ENCODE measurements at places on chromosomes 1 and 21.

GRCh38 chr1:101236516-101237228 is at the start of gene S1PR1:
TSS of gene S1PR1 (plus strand) at chr1:101237019. CDS start at chr1:101238985, 1,966 bp downstream.
- ATAC-seq: peak; percentile 52

GRCh38 chr1:82921759-82922158 is 1077.2 kb downstream of the TTLL7 start:
- ATAC-seq: no peak

DNA sequence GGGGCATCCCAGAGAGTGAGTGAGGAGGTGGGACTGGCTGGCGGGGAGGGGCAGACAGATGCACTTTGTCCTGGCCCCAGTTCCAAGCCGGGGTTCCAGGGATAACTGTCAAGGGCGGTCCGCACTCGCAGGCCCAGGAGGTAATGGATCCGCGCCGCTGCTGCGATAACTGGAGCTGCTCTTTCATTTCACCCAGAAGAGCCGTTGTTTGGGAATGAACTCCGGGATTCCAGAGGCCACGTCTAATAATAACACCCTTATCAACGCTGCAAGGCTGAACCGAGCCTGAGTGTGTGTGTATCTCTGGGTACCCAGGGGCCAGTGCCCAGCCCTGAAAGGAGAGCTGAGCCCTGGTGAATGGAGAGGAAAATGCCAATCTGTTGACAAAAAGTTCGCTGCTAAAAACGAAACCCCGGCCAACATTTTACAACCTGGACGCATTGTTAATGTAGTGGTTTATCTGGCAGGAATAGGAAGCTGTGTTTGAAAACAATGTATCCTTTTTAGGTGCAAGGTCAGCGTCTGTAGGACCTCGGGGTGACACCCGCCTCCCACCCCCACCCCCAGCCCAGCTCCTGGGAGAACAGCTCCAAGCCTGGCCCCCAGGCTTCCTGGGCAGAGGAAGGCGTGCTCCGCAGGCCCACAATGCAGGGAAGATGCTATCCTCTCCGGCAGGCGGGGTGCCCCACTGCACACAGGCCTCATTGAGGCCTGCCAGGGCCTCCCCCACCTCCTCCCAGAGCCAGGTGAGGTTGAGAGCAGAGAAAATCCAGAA is 119.7 kb downstream of the PROX1 start:
- ATAC-seq: no peak

DNA sequence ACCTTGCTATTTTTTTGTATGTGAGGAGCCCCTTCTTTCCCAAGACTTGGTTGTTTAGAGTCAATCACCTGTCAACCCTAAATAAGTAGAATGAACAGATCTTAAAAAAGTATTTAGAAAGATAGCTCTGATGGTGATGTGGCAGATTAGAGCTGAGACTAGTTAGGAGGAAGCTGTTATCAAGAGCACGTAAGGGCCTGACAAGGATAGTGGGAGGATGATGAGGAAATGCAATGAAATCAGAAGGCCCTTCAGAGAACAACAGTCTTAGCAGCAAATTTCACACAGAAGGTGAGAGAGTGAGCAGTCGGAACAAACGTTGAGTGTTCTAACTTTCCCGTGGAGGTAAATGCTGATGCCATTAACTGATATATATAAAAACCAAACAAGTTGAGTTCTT is 15.9 kb upstream of the S1PR1 start:
- no peak for ATAC-seq

DNA sequence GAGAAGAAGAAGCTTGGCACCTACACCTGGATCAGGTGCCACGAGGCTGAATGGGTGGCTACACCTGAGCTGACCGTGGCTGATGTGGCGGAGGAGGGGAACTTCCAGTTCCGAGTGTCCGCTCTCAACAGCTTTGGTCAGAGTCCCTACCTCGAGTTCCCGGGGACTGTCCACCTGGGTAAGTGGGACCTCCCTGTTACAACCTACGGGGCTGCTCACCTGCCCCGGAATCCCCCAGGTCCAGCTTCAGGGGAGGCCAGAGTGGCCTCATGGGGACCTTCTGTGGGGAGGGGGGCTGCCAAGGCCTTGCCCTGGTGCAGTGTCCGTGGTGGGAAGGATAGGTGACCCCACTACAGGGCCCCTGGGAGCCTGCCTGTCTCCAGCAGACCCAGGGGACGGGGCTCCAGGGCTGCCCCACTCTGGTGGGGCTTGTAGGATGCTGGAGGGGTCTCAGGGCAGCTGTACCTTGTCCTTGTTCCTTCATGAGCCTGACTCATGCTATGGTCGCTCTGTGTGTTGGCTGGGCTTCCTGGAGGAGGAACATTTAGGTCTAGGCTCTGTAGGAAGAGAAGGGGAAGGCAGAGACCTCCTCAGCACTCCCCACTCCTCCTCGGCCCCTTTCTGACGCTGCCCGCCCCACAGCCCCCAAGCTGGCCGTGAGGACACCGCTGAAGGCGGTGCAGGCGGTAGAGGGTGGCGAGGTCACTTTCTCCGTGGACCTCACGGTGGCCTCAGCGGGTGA is 7.2 kb downstream of the OBSCN start:
- no peak for ATAC-seq
